SW 1271 (cell line): ENCODE measurements at places on chromosomes 16 and 17.

GRCh38 chr17:19294443-19294842 is 57.3 kb downstream of the EPN2 start:
- no peak for DNase-seq

GRCh38 chr16:17747081-17747756 is 276.5 kb upstream of the XYLT1 start:
- DNase-seq: no peak

DNA sequence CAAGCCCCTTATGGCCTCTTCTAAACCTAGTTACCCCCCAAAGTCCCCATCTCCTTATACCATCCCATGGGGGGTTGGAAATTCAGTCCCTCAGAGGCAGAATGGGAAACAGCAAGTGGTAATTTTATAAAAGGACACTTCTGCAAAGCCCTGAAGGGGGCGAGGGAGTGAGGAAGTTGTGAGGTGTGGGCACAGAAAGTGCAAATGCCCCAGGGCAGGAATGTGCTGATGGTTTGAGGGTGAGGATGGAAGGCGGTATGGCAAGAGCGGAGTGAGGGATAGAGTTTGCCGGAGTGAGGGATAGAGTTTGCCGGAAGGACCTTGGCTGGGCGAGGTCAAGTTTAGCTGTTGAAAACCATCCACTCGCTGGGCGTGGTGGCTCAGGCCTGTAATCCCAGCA is 52.7 kb downstream of the HAPSTR1 start:
- DNase-seq: no peak

- no peak for DNase-seq
Measured at GRCh38 chr17:13171790-13172189, 154.0 kb upstream of the ELAC2 start.

GRCh38 chr17:51128076-51128475 is 7.4 kb upstream of the SPAG9 start:
- DNase-seq: no peak

DNA sequence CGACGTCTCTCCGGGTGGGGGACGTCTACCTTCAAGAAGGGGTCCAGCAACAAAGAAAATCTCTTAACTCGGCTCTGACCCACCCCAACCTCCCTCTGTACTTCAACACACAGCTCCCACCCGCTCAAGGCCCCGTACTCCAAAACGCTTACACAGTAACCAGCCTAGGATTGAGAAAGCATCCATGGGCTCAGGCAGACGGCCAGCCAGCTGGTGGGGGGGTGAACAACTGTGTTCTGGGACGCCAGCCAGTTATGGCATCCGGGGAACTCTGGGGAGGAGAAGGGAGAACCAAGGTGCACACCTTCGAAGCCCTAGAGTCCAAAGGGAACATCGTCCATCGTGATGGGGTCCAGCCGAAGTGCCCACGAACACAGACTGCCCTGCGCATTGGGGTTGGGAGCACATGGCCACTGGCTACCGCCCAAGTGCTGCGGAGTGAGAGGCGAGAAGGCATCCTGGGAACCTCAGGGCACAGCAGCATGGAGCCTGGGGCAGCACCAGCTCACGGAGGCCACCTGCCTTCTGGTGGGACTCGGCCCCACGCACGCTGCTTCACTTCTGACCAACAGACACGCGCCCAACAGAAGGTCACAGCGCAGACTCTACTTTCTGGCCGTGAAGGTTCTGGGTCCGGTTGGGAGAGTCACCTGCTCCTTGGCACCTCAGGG is 14.3 kb downstream of the SLC16A3 start:
- no peak for DNase-seq

GRCh38 chr16:26118575-26118974 is 426.8 kb downstream of the HS3ST4 start:
- no peak for DNase-seq

- no peak for DNase-seq
Measured at GRCh38 chr17:81821603-81822311, 11.3 kb downstream of the MCRIP1 start.

- DNase-seq: no peak
Measured at GRCh38 chr17:75590314-75590761, 2.7 kb downstream of the MYO15B start.

GRCh38 chr17:59572301-59572924 is 7.0 kb downstream of the DHX40 start:
- DNase-seq: no peak

- no peak for DNase-seq
Measured at GRCh38 chr16:49806446-49806845, 49.5 kb downstream of the ZNF423 start.

GRCh38 chr17:65593092-65593854 is 31.8 kb upstream of the AXIN2 start:
- no peak for DNase-seq

- DNase-seq: no peak
Measured at GRCh38 chr17:14859542-14859941, 405.6 kb downstream of the PMP22 start.

DNA sequence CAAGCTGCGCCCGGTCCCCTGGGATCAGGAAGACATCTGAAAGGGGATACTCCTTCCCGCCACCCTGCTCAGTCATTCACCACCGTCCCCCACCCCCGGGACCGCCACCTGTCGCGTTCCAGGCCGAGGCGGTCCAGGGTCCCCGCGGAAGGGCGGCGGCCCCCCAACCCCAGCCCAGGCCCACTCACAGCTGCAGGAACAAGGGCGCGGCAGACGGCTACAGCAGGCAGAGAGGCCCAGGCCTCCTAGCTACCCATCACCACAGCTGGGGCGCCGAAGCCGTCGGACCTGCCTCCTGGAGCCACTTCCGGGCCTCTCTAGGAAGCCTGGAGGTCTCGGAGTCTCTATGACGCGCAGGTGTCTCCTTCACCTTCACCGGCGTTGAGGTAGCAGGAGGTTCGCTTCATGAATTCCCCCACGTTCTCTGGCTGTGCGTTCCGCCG is at the start of gene SDR42E1:
TSS of gene SDR42E1 (minus strand) at position 272 of the 443 bp plus-strand sequence. CDS start 10,612 bp downstream, outside the sequence.
- no peak for DNase-seq

- DNase-seq: no peak
Measured at GRCh38 chr16:52078716-52079655, 468.0 kb downstream of the TOX3 start.

GRCh38 chr16:50072730-50073129 is 7.0 kb downstream of the HEATR3 start:
- DNase-seq: no peak

DNA sequence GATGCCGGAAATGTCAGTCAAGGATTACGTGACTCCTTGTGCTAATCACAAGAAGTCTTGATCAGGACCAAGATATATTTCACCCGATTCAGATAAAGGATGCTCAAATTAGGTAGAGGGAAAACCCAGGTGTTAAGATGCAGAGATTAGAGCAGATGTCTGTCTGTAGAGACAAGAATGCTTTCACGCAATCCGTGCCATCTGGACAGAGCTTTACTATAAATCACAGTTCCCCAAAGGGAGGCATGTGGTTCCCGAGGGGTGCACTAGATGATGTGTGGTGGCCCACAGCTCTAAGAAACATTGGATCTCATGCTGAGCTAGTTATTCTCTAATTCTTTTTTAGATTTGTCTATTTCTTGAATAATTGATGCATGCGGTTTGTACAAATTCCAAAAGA is 9.8 kb upstream of the MAP3K14 start:
- no peak for DNase-seq

- no peak for DNase-seq
Measured at GRCh38 chr17:33481652-33482051, 188.6 kb upstream of the ASIC2 start.

DNA sequence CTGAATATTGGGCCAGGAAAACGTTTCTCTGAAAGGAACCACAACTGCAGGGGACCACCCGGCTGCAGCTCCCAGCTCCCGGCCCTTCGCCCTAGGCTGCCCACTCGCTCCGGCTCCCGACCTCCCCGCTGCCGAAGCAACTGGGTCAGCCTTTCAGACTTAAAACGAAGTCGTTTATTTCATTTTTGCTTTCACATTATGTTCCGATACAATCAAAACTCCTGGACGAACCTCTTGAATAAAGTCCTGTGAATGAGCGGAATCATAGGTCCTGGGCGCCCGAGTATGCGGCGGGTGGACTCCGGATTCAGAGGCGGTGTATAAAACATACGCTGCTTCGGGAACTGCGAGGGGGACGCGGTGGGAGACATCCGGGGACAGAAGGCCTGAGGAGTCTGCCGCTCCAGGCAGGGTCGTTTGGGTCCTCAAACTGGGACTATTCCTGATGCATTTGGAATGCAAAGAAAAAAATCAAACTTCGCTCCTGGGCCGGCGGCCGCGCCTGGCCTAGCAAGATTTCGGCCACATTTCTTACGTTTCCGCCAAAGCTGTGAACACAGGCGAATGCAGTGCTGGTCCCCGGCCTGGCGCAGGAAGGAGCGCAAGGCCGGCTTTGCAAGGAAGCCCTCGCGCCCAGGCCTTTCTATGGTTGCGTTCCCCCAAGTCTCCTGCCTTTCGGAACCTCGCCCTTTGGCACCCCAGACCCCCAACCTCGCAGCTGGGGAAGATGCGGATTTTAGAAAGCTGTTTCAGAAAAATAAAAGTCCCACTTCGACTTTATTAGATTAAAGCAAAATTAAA is 3.7 kb downstream of the CBLN1 start:
- no peak for DNase-seq

DNA sequence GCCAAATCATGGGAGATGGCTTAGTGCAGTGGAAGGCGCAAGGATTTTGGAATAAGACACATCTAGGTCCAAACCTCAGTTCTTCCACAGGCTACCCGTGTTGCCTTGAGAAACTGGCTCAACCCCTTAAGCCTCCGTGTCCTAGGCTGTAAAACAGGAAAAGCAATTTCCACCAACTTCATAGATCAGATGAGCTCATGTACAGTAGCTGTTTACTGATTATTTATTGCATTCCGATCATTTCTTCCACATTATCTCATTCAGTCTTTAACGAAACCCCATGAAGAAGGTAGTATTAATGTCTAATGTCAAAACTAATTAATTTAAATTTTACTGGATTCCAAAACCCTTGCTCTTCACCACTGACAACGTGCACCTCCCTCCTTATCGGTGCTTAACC is 231.6 kb downstream of the GRIN2A start:
- no peak for DNase-seq

- no peak for DNase-seq
Measured at GRCh38 chr17:34579979-34580684, 750 bp downstream of the TMEM132E start.

DNA sequence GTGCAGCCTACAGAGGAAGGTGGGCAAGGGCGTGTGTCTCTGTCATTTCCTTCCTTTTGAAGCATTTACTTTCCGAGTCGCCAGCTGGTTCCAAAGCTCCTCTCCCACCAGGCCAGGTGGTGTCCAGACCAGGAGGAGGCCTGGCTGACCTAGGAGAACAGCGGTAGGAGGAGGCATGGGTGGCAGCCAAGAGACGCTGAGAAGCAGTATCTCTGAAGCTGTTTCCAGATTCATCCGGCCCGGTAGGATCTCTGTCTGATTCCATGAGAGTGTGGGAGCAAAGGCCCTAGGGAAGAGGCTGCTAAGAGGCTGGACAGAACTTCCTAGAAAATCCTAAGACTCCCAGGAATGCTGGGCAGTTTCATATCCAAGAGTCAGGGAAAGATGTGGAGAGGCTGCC is 20.3 kb downstream of the MEOX1 start:
- DNase-seq: no peak

- DNase-seq: no peak
Measured at GRCh38 chr16:63447121-63447520, 1410.9 kb upstream of the CDH8 start.

- no peak for DNase-seq
Measured at GRCh38 chr17:33968350-33969044, 286.6 kb upstream of the CCL2 start.

- DNase-seq: peak; percentile 22
Measured at GRCh38 chr17:67503184-67503583, 126.1 kb downstream of the PITPNC1 start.

DNA sequence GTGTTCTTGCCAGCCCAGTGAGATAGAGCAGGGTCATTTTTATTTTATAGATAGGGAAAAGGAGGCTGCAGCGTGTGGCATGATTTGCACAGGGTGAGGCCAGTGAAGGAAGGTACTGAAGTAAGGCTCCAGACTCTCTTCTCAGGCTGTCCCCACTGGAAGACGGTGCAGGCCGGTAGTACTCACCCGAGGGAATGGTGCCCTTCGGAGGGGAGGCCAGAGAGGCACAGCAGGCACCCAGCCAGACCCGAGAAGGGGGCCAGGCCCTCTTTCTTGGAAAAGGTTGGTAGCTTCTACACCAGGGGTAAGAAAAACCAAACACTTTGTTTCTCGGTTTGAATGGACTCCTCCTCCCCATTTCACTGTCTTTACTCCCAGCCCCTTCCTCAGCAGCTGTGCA is 288 bp downstream of the ANKRD40CL start:
- no peak for DNase-seq

GRCh38 chr16:1950047-1950446 is 4.4 kb downstream of the RPL3L start:
- DNase-seq: no peak

GRCh38 chr17:71792966-71793365 is 327.9 kb upstream of the SOX9 start:
- no peak for DNase-seq

DNA sequence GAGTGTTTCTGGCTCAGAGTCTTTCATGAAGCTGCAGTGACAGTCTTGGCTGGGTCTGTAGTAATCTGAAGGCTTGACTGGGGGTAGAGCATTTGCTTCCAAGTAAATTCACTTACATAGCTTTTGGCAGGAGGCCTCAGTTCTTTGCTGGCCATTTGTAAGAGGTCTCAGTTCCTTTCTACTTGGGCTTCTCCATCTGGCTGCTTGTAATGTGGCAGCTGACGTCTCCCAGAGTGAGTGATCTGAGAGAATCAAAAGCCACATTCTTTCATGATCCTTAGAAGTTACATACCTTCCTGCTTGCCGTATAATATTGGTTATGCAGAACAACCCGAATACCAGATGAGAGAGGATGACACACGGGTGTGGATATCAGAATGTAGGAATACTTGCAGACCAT is 39.8 kb downstream of the NF1 start:
- no peak for DNase-seq

DNA sequence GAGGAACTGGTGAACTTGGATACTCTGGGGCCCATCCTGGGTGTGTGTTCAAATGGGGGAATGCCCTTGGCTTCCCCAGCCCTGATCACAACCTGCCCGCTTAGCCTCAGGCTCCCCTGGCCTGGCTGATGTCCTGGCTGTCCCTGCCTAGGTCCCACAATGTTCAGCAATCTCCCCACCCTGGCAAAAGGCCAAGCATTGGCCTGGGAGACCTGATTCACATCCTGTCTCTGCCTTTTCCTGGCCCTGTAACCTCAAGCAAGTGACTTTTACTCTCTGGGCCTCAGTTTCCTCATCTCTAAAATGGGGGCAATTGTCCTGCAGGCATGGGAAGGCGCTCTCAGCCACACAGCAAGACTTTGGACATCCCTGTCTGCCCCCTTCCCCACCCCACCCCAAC is 14.4 kb downstream of the CPNE2 start:
- DNase-seq: peak; percentile 6

DNA sequence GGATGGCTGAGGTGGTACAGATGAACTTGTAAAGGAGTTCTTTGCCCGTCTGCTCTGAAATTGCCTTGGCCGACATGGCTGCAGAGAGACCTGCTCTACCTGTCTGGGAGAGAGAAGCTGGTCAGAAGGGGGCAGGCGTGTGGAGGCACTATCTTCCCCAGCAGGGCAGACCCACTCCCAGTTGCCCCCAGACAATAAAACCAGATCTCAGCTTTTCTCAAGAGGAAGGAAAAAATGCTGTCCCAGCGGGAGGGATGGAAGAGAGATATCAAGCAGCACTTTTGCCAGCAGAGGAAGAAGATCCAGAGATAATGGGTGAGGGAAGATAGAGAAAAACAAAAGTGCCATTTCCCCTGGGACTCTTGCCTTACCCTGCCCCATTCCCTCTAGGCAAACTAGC is 5.0 kb downstream of the ACLY start:
- no peak for DNase-seq
